ENCODE measurements at places on chromosomes 3 and 15.
A peak's percentile ranks its signal among the peaks of the same experiment; 100 is the strongest.

- DNase-seq: no peak
Observed at GRCh38 chr3:186200726-186201125, 91.8 kb upstream of the ETV5 start.

GRCh38 chr3:82133070-82133606, 371.7 kb upstream of the GBE1 start:
- DNase-seq: peak; percentile 45

- no peak for DNase-seq
Observed at GRCh38 chr3:10600296-10600714, 94.9 kb upstream of the ATP2B2 start.

DNA sequence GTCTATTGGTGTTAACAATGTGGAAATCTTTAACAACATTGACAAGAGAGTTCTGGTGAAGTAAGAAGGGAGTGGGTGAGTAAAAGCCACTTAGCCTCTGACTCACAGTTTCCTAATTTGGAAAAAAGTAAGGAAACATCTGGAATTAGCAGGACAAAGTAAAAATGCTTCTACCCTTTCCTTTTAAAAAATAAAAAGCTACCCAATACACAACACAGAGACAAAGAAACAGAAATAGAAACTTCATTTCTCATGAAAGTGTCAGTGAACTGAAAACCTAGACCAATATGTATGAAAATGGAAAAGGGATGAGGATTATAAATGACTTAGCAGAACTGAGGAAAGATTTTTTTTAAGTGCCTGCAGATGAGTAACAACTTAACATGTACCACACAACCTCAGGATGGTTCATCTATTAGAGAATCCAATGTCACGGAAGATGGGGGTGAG, 65.4 kb downstream of the SSR3 start:
- DNase-seq: no peak

- peak; percentile 54 for DNase-seq
Observed at GRCh38 chr3:47910777-47911440, 105.3 kb downstream of the MAP4 start.

DNA sequence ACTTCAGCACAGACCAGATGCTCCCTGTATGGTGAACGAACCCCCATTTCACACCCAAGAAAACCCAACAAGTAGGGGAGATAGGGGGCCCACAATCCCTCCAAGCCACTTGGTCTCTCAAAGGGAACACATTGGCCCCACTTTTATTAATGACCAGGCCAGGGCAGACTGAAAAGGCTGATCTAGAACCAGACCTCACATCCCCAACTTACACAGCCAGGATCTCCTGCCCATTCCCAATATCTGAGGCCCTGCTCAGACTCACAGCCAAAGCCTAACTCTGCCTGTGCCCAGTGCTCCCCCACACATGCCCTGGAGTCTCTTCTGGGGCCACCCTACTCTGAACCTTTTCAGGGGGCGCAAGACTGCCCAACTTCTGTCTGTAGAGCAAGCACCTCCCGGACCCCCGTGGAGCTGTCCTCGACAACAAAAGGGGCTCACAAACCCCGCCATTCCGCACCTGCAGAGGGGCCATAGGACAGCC, 1.8 kb downstream of the PLXNB1 start:
- DNase-seq: no peak

- DNase-seq: no peak
Observed at GRCh38 chr15:82663186-82663600, 16.0 kb upstream of the CPEB1 start.

- DNase-seq: no peak
Observed at GRCh38 chr15:55198706-55199105, 2.0 kb upstream of the RSL24D1 start.

DNA sequence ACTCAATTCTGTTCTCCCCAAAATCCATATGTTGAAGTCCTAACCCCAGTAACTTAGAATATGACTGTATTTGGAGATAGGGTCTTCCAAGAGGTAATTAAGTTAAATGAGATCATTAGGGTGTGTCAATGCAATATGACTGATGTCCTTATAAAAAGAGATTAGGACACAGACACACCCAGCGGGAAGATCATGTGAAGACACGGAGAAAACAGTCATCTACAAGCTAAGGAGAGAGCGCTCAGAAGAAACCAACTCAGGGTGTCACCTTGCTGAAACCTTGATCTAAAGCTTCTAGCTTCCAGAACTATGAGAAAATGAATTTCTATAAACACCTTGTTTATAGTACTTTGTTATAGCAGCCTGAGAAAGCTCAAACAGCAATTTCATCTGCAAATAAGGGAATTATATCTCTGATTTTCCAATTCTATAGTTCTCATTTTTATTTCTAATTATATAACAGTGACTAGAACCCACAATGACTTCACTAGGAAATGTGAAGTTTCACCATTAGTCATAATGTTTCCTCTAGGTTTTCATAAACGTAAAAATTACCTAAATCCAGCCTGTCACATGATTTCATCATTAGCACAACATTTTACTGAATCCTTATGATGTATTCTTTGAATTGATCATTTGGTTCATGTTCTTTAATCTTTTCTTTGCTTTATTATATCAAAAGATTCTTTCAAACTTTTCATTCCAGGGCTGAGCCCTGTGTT, 459.1 kb upstream of the MDFIC2 start:
- no peak for DNase-seq

GRCh38 chr3:8325306-8325705, 176.3 kb upstream of the LMCD1 start:
- DNase-seq: no peak

- peak; percentile 39 for DNase-seq
Observed at GRCh38 chr3:150599611-150600297, 3.4 kb upstream of the SELENOT start.

DNA sequence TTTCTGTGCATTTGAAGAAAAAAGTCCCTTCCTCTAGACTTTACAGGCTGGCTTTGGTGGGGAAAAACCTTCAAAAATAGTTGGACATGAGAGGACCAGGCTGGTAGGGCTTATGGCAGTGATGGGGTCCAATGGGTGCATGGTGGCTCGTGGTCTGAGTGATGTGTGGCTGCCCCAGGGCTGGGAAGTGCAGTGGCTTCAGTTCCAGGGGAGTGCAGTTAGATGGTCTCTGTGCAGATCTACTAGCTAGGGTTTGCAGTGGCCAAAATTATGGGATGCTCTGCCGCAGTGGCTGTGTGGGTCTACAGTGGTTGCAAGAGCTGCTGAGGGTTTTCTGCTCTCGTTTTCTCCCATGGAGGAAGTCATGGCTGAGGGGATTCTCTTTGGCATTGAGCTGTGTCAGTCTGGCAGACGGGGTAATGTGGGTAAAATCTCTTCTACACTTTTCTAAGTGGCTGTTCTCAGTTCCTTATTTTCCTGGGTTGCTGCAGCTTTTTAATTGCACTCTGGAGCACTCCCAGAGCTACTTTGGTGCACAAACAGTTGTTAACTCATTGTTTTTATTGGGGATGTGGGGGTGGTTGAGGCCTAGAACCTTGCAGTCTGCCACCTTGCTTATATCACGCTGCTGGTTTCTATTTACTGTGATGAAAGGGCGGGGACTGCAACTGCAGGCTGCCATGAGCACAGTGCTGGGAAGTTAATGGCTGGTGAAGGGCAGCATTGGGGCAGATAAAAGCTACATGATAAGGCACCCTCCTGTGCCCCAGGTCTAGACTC, 1324.6 kb downstream of the NSUN3 start:
- no peak for DNase-seq

DNA sequence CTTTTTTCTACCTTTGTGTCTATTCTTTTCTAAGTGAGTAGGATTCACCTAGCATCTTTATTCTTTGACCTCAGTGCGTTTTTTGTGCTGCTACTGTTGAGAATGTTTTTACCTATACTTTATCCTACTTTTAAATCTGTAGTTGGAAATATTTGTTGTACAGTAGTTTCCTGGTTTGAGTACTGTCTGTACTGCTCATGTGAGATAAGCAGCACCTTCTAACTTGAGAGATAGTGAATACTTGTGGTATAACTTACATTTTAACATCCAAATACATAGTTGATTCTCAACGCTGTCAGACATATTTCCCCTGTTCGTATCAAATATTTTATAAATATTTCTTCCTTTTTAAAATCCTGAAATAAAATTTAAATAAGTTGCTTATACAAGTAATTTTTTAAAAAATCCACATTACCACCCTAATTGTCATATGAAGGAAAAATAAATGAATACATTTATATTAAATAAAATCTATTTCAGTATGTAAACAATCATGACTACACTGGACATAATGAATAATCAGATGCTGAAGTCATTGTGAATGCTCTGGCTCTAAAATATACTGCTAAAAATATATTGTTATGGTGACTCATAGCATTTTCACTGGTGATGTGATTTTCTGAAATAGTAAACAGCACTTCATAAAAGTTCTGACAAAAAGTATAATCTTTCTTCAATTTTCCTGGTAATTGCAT, 17.4 kb downstream of the ATP11B start:
- DNase-seq: no peak

Measured in glomerular endothelial cell (primary cell).